Stimulated activated CD8-positive, alpha-beta memory T cell treated with anti-CD3 and anti-CD28 coated beads, Interleukin-4, amount 100 ng/mL, for 1 hour (primary cell): ENCODE measurements at places on chromosomes 2 and 18.

GRCh38 chr2:111239581-111240249 is 119.0 kb downstream of the BCL2L11 start:
- no peak for DNase-seq

GRCh38 chr2:190446193-190446592 is 38.0 kb downstream of the MFSD6 start:
- DNase-seq = no peak

- DNase-seq = no peak
These were observed 122.2 kb downstream of the CAPN13 start for GRCh38 chr2:30684996-30685395.

GRCh38 chr2:150129921-150130575 is 357.4 kb downstream of the RND3 start:
- DNase-seq = no peak

GRCh38 chr18:73563901-73564472 is 583.6 kb downstream of the FBXO15 start:
- DNase-seq = no peak

GRCh38 chr2:118047380-118047826 is 33.5 kb upstream of the CCDC93 start:
- no peak for DNase-seq

GRCh38 chr2:197122821-197123220 is 187.8 kb downstream of the ANKRD44 start:
- no peak for DNase-seq

- DNase-seq = no peak
These were observed 448.7 kb upstream of the HNRNPA3 start for GRCh38 chr2:176763851-176764404.

GRCh38 chr2:152583512-152584229 is 133.6 kb downstream of the PRPF40A start:
- no peak for DNase-seq

DNA sequence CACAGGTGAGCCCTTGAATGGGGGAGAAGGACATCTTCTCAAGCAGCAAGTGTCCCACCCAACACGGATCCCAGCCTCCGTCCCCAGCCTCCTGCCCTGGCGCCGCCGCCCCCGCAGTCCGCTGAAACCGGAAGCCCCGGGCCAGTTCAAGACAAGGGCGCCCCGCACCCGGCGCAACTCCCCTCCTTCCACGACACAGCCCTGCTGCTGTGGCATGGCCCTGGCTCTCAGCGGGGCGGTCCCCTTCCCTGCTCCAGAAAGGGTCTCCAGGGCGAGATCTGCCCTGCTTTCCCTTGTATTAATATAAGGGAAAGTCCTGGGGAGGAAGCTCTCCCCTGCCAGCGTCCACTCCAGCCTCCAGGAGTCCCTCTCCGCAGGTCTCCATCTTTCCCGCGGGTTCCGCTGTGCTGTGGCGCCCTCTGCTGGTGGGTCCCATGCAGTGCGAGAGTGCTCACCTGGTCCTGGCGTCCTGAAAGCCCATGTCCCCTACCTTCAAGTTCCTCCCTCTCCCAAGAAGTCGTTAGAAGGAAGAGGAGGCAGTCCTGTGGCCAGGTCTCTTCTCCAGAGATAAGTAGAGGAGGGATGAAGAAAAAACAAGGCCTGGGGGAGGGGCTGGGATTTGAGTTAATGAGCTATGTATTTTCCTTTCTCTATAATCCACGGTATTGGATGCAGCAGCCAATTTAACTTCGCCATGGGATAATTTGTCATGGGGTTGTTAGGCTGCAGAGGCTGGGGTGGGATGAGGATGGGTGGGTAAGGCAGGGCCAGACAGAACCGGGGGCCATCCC is 176.0 kb downstream of the SMAD2 start:
- DNase-seq = no peak

GRCh38 chr2:118670276-118670675 is 177.2 kb downstream of the EN1 start:
- no peak for DNase-seq
